Cerebellum (tissue), 4 donors: ENCODE measurements at places on chromosomes 3 and 15.

GRCh38 chr15:100199711-100200286, 142.0 kb downstream of the ADAMTS17 start:
- no peak for DNase-seq

DNA sequence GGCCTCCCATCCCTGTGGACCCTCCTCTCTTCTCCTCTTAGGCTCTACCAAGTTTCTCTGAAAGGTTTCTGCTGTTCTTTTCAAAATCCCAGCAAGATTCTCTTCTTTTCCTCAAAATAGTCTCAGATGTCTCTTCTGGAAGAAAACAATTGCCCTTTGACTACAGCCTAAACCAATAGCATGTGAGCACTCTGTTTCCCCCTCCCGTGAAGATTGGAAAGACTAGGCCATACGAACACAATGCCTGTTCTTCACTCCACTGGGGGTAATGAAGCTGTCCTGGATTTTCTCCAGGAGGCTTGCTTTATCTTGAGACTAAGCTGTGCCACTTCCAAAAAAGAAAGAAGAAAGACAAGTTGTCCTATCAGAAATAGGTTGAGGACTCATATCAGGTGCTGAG, 178.7 kb upstream of the MCTP2 start:
- DNase-seq = no peak

- DNase-seq = no peak
Measured at GRCh38 chr3:38284756-38285150, 2.7 kb downstream of the SLC22A14 start.

DNA sequence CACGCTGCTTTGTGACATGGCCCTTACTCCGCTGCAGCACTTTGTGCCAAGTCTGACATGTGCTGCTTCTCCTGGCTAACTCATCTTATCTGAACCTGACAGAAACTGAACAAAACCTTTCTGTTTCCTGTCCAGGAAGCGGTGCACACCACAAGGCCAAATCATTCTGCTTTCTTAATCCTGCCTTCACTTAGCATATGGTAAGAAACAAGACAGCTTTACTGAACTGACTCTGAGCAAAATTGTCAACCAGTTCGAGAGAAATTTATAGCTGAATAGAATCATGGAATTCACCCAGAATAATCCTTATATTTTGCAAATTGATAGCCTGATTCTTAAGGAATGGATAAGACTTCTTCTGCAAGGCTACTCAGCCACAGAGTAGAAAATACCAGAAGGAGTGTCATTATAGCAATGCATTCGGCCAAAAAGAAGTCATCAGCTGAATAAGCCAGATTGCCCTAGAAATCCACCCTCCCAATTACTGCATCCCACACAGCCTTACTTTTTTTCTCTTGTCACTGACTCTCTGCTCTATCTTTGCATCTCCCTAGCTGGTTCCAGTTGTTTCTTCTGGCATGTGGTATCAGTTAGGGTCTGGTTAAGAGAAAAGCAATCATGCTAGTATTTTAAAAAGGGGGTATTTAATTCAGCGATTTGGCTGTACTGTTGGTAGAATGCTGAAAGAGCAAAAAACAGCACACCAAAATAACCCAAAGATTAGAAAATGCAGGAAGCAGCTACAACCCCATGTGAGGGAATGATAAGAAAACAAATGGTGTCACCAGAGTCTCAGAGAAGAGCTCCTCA, 41.6 kb upstream of the STRIT1 start:
- DNase-seq = no peak
